Hepatocyte (in vitro differentiated cells): ENCODE measurements at places on chromosomes 12 and 14.

DNA sequence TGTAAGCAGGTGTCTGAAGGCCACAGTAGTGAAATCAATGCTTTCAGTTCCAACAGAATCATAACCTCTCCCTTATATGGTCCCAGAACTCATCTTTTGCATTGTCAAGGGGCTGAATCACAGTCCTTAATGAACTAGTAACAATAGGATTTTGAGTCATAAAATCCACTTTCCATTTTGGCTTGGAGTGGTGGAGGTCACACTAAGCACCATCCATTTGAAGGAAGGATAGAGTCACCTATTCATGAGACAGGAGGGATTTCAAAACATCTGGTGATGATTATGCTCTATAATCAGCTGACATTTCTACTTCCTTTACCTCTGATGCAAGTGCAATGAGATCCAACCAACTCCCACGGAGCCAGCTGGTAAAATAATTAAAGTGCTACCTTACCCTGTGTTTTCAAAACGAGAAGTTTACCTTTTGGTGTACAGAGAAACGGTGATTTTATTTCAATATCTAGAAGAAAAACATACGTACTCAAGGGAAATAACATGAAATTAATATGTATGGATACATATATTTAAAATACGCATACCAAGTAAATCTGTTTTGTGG is 59.1 kb downstream of the TMEM132D start:
- no peak for DNase-seq

DNA sequence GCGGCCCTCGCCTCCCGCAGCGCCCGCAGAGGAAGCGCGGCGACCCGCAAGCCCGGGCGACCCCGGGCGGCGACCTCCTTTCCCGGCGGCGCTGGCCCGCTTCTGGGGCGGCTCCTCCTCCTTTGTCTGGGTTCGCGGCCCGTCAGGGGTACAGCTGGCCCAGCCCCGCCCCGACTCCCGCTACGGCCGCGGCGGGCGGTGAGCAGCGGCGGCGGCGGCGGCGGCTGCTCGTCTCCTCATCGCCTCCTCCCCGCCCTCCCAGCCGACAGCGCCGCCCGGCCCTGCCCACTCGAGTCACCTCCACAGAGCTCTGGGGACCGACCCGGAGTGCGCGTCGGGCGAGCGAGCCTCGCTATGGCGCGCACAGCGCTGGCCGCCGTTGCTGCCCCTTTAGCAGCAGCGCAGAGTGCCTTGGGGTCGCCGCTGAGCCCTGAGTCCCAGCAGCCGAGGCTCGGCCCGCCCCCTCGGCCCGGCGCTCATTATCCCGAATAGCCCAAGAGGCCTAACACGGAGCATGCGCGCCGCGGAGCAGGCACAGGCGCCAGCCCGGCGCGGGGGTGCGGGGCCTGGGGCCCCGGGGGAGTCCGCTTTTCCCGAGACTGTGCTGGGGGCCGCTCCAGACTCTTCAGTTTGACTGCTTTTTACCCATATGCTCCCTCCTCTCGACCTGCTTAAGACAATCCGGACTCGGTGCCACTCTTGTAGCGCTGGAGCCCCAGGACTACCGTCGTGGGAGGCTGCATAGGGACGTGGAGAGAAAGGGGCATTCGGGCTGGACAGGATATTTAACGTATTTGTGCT is at the start of gene SOS2:
Gene SOS2, minus strand, starts transcription at position 104 of the 801 bp plus-strand sequence. CDS start 295 bp downstream, outside the sequence.
- peak; percentile 96 for DNase-seq

DNA sequence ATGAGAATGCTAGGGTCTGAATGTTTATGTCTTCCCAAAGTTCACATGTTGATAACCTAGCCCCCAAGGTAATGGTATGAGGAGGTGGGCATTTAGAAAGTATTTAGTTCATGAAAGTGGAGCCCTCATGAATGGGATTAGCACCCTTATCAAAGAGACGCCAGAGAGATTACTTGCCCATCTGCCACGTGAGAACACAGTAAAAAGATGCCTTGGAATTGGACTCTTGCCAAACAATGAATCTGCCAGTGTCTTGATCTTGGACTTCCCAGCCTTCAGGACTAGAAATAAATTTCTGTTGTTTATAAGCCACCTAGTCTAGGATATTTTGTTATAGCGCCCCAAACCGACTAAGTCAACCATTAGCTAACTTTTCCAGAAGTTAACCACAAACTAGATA is 92.0 kb upstream of the SLC38A4 start:
- DNase-seq, result no peak

DNA sequence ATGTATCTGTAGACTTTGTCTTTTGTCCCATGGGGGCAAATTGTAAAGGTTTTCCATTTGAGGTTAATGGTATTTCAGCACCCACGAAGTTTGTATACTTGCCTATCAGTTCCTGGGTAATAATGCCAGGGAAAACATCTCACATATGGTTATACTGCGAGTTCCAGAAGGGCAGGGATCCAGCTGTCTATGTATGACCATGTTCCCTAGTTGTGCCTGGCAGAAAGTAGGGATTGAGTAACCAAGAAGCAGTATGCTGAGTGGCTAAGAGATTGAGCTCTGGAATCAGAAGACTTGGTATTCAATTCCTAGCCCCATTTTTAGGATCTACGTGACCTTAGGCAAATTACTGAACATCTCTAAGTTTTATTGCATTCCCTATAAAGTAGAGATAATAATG is 173.2 kb upstream of the PWP1 start:
- DNase-seq, result no peak

DNA sequence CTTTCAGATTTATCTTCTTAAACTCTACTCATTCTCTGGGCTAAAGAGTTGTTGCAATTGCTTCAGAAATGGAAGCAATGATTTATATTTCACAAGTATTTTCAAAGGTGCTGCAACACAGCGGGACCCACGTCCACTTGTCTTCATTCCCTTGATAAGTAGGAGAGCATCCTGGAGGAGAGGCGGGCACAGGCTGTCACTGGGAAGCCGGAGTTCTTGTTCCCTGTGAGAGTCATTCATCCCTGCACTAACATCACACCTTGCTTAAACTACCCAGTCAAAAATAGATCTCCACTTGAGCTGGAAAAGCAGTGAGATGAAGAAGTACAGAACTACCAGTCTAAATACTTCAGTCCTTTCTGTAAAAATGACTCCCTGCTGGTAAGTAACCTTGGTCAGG is 160.5 kb upstream of the RASSF8 start:
- no peak for DNase-seq

- DNase-seq, result no peak
Observed at GRCh38 chr14:66802962-66803361, 295.0 kb downstream of the GPHN start.

- no peak for DNase-seq
Observed at GRCh38 chr14:24081739-24082211, 10.4 kb downstream of the CPNE6 start.

- DNase-seq, result no peak
Observed at GRCh38 chr14:44940944-44941343, 20.8 kb downstream of the KLHL28 start.

DNA sequence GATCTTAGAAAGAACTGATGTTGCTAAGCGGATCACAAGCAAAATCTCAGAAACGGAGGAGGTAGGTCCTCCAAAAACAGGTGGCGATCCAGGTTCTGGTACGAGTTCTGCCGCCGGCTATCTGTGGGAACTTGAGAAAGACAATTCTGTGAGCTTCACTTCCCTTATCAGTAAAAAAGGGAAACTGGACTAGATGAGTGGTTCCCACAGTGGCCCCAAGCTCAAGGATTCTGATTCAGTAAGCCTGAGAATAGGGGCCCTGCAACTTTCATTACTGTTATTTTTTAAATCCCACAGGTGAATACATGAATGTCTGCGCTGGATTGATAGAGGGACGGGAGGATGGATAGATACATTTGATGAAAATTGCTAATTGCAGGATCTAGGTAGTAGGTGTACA is 160.2 kb downstream of the PPM1H start:
- no peak for DNase-seq
